Umbilical cord (tissue), 2 donors: ENCODE measurements at places on chromosomes 2 and 18.

DNA sequence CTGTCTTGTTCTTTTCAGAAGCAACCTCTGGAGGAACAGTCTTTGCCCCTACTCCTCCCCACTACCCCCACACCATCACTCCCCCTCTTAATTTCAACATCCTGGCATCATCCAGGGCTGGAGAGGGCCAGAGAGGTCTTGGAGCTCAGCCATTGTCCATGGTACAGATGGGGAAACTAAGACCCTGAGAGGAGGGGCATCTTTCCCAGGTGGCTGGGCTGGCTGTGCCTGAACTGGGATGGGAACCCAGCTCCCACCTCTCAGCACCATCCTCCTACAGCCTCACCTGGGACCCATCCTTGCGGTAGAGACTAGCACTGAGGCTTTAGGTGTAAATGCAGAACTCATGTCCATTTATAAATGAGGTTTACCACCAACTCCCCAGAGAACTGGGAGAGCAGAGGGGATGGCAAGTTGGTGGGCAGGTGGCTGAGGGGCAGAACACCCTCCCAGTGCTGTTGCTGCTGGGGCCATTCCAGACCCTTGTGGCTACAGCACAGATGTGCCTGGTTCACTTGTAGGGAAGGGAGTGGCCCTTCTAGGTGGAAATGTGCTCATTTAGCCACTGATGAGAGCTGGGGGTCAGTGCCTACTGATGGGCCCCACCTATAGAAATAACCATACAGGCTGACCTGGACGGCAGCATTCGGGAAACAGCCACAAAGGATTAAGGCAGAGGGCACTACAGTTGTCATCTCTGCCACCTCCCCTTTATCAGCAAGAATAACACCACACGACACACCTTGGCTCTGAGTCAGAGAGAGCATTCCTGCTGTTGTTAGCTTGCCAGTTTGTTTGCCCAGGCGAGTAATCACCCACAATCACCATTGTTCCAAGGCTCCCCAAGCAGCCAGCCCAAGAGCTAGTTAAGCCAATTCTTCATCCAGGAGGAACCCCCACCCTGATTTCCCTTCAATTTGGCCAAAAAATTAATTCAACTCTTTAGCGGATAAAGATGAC lies 2.1 kb downstream of the MLPH start:
- DNase-seq = no peak

DNA sequence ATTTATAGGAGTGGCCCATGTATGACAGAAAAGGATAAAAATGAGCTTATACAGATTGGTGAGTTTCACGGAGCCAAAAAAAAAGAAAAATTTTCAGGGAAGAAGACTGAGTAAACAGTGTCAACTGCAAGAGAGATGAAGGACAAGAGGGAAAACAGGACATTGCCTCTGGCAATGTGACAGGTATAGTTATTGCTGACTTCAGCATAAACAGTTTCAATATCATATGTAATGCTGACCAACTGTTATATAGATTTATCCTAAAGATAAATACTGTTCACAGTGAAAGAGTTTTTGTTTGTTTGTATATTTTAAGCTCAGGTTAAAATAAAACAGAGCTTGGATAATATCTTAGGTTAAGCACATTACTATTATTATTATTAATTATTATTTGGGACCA lies 98.0 kb upstream of the FSIP2 start:
- no peak for DNase-seq

- no peak for DNase-seq
Observed at GRCh38 chr2:2127467-2127866, 203.6 kb downstream of the MYT1L start.

- DNase-seq = no peak
Observed at GRCh38 chr18:45793264-45793965, 32.1 kb upstream of the SIGLEC15 start.

DNA sequence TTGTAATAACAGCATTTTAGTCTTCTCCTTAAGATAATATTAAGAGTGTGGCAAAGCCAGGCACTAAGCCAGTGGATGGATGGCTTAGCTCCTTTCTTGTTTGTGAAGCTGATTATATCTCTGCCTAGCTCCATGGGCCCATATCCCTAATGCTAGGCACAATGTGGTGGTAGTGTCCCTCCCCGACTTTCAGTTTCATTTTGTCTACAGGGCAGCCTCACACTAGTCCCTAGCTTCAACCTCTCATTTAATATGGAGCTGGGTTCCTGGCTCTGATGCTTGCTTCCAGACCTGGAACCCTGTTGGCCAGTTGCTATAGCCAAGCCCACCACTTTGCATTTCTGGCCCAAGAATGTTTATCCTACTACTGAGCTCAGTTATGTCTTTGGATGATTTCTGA lies 437.0 kb upstream of the MEIS1 start:
- no peak for DNase-seq

DNA sequence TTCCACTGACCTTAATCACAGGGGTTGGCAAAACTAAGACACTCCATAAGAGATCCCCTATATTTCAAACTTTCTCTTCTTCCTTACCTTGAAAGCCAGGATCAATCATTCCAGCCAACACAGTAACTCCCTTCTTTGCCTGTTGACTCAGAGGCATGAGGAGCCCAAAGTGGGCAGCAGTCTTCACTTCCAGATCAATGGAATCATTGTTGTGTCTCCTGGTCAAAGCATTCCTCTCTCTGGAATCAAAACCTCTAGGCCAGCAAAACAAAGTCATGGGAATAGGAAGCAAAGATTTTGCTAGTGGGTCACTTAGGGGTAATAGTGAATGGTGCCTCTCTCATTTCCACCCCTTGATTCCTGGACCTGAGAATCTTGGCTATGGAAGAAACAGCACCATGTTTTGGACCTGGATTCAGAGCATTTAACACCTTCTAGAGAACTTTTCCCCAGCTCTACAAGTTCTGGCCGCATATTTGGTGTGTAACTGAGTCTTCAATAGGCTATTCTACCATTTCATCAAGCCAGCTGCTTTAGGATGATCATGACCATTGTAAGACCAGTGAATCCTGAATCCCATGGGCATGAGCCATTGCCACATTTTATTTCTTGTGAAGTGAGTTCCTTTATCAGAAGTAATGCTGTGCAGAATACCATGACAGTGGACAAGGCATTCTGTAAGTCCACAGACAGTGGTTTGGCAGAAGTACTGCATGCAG lies 65.7 kb upstream of the SERPINE2 start:
- no peak for DNase-seq
